ENCODE measurements at places on chromosomes 7 and 10.
A peak's percentile ranks its signal among the peaks of the same experiment; 100 is the strongest.

DNA sequence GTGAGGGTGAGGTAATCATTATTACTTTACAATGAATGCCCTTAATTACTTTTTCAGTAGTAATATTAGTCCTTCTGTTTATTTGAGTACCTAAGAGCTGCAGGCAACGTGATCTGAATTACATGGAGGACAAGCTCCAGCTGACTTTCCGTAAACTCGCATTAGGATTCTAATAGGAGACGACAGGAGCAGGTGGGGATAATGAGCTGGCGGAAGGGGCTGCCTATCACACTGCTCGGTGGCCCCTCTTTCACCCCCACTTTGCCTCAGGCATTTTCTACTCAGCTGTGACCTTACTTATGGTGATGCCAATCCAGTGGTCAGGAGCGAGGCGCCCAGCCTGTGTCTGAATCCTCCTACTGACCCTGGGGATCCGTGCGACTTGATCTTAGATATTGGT, at the start of gene C7orf33:
Gene C7orf33, plus strand, starts transcription at position 296 of the 400 bp plus-strand sequence. CDS start 160 bp downstream, outside the sequence.
- no peak for DNase-seq

- DNase-seq = no peak
Measured at GRCh38 chr7:96284240-96284639, 37.7 kb downstream of the SLC25A13 start.

DNA sequence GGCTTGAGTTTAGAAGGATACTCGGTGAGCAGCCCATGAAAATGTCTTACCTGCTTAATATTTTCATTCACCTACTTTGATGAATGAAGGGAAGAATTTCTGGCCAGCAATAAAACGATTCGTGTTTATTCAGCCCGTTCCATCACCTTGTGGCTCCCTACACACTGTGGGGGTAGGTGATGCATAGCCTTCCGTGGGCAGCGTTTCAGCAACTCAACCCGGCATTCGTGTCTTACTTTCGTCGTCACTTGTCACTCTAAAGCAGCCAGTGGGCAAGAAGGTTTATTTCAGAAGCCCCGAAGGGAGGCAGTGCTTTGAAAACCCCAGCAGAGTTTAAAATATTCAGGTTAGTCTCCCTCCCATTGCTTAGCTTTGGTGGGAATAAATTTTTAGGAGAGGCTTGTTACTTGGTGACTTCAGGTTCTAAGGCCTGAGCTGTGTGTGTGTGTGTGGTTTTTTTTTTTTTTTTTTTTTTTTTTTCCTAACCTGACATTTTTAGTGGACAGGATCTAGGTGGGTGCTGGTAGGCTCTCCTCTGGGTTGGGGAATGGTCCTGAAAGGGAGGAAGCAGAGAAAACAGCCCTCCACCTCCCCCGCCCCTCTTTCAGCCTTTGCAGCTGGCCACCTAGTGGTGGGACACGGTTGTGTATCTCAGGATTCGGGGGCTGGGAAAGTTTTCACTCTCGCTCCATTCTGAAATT, 1.8 kb downstream of the GRK5 start:
- DNase-seq = no peak

- no peak for DNase-seq
Measured at GRCh38 chr7:2030475-2031450, 202.0 kb downstream of the MAD1L1 start.

DNA sequence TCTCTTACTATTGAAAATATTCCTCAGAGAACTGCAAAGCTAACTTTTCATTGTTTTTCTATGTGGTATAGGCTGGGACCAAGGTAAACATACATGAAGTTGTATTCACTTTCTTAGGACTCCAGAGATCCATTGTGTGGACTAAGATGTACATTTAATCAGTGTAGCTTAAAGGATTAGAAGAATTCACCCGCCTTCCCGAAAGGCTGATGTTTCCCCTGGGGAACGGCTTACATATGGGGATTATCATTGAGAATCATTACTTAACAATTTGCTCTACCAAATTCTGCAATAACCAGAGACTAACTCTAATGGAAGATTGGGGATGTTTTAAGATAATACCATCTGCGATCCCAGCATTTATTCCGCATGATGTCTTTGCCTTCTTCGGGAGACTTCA, 257.1 kb upstream of the KIAA1217 start:
- DNase-seq = no peak

DNA sequence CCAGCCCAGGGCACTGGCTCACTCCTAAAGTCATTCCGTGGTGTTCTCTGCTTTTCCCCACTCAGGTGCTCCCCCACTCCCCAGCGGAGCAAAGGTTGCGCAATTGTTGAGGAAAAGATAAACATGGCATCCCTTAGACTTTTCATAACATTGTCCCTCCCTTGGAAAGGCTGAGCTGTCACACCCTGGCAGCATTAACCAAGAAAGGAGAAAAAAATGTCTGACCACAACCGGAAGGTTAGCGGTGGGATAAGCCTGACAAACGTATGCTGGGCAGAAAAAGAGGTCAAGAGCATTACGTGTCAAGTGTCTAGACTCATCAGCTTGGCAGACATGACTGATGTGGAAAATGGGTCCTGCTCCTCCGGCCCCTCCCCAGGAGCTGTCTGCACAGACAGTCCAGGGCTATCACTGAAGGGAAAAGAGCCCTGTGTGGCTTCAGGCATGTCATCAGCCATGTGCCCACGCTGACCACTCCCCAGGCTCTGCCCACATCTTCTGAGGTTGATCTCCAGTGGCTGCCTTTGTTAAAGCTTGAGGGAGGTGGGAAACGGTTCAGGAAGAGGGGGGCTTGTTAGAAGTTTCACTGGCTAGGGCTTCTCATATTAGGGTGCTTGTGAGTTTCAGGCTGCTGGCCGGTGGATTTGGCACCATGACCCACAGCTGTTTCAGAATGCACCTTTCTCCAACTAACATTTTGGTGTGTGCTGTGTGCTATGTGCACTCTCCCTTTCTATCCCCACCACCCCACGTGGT, 30.1 kb downstream of the BTBD16 start:
- peak; percentile 47 for DNase-seq

DNA sequence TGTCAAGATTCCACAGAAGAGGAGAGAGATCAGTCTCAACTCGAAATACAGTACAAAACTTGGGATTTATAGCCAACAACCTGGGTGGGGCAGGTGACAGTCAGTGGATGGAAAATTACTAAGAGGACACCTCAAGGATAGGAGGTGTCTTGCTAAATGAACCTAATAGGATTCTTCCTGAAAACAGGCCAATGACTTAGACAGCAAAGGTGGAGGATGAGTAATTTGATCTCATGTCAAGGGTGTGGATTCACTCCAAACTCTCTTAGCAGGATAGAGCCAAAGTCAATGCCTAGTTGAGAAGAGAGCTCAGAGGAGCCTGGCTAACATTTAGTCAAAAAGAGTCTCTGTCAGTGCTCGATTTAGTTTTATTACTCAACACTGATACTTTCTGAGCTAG, 106.7 kb upstream of the INSYN2A start:
- no peak for DNase-seq

DNA sequence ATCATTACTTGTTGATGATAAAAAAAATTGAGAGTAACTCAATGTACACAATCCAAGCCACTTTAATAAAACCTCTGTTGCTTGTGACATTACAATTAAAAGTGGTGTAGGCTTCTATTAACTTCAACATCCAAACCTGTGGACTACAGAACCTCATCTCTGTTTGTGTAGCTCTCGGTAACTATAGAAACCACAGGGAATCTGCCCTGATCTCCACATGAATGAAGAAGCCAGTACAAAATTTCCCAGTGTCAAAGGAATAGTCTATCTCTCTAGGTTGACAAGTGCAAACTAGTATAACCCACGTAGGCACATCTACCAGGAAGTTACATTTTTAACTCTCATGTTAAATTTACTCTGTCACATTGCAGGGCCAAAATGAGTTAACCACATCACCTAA, 204.3 kb downstream of the CHCHD3 start:
- DNase-seq = no peak

- peak; percentile 37 for DNase-seq
Measured at GRCh38 chr10:62239994-62240393, 28.6 kb downstream of the RTKN2 start.

DNA sequence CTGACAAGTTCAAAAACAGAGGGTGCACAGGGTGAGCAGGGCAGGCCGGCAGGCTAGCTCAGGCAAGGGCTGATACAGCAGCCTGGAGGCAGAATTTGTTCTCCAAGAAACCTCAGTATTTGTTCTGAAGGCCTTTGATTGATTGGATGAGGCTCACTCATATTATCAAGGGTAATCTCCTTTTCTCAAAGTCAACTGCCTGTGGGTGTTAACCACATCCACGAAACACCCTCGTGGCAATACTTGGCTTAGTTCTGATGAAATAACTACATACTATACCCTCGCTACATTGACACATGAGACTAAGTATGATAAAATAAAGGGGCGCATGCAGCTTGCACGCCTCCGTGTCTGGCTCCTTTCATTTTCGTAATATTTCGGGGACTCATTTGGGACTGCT, 4.4 kb upstream of the PPP2R2D start:
- no peak for DNase-seq

DNA sequence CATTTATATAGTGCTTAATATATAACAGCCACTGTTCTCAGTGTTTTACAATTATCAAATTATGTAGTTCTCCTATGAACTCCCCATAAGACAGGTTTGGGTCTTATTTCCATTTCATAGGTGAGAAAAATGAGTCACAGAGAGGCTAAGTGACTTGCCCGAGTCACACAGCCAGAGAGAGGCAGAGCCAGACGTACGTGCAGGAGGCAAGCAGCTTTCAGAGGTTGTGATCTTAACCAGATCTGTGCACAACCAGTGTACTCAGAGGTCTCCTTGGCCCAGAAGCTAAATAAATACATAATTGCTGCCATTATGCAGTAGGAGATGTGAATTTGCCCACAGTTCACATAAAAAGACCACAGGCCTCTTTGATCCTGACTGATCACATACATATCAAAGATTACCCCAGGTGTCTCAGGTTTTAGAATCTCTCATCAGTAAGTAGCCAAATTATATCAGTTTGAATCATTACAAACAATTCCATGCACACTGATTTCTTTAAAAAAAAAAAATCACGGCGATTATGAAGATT, 304.7 kb upstream of the AOAH start:
- no peak for DNase-seq

DNA sequence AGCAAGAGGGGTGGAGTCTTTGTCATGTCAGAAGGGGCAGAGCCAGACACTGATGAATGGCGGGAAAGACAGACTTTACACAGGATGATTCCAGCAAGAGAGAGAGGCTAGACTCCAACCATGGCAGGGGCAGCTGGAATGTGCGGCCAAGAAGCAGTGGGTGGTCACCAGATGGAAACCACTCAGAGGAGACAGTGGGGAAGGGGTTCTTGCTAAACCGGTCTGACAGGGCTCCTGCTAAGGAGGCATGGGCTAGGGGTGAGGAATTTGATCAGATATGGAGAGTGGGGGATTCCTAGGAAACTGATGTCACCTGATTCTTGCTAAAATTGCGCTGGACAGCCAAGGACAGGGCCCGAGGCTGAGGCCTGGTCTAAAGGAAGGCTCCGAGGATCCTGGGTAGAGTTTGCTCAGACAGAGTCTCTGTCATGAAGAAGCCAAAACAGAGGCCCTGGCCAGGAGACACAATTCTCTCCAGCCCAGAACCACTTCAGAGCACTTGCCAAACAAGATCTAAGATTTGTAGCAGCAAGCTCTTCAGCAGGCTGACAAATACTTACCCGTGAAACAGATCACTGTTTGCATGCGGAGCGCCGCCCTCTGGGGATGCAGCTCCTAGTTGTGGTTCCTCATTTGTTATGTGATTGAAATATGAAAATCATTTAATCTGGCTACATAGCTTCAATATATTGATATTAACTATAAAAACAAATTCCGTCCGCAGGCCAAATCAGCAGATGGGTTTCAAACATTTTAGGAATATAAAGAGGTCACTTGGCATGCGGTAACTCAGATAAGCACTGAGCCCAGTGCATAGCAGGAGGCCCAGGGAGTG, 377.0 kb downstream of the TCERG1L start:
- no peak for DNase-seq

DNA sequence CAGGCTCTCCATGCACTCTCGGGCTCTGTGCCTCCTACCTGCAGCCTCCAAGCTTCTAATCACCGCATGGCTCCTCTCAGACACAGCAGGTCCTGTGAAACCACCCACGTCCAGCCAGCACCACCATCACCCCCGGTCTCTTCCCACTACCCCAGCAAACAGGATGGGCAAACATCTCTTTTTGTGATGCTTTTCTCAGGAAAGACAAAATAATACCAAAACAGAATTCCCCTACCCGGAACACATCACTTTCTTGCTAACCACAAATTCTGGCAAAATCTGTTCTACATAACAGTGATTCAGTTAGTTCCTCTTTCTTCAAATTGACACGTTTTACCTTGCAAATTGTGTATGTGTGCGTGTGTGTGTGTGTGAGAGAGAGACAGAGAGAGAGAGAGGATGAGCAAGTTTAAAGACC, 6.5 kb downstream of the SNX8 start:
- DNase-seq = no peak

Measured in GM04503 (cell line).